T-helper 2 cell (primary cell): ENCODE measurements at places on chromosomes 13 and 19.
A peak's percentile ranks its signal among the peaks of the same experiment; 100 is the strongest.

DNA sequence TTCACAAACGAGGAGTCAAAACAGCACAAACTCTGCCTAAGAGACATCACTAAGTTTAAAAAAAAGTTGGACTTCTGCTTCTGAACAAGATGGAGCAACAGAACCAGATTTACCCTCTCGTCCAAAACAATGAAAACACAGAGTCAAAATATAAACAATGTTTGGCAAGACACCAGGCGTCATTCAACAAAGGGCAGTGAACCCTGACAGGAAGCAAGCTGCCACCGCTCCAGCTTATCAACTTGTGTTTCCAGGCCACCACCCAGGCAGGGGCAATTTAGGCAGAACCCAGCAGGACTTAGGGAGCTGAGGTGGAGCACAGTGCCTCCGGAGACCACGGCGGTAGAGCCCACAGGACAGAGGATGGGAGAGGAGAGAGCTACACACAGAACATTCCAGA is 8.6 kb upstream of the NAPA start:
- DNase-seq, result no peak

- no peak for DNase-seq
Measured at GRCh38 chr13:99320693-99321481, 13.7 kb upstream of the GPR183 start.

GRCh38 chr19:48713041-48713863 is 6.3 kb downstream of the MAMSTR start:
- no peak for DNase-seq

- DNase-seq, result no peak
Measured at GRCh38 chr13:110554946-110555345, 6.6 kb downstream of the RAB20 start.

DNA sequence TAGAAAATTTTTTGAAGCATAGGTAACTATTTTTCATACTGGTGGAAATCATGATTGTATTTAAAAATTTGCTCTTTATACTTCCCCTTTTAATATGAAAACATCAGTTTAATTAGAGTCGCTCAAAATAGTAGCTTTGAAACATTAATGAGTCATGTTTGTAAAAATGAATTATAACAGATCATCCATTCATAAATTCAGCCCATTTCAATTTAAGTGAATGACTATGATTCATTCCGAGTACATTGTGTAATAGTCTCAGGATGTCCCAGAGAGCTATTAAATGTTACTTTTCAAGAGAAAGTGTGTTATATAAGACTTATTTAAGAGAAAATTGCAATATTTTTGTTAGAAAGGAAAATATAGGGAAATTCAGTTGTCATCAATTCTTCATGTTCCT is 111.0 kb downstream of the FNDC3A start:
- DNase-seq, result no peak

DNA sequence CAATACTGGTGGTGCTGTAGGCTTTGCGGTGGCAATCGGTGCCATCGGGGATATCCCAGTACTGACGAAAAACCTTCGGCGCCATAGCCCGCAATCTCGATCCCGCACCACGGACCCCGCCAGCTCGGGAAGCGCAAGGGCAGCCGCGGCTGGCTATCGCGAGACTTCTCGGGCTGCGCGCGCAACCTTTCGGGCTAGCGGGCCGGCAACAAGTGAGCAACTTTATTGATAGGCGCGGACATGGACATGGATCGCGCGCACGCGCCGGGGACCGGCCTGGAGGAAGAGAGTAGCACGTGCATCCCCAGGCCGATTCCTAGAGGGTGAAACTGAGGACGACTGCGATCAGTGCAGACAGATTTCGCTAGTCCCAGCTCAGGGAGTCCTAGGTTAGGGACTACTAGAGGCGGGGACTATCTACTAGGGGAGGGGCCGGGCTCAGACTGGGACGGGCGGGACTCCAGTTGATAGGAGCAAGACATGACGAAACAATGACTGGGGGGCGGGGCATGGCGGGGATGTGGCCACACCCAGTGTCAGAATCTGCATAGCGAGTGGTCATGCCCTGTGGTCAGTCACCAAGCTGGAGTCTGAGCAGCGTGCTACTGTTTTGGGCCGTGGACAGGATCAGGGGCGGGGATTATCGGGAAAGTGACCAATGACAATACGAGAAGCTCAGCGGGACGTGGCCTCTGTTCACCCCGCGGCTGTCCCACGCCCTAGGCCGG is at the start of gene NDUFA11:
Gene NDUFA11, minus strand, starts transcription at position 167 of the 728 bp plus-strand sequence. Its CDS starts 82 bp downstream, at position 85.
- DNase-seq, result peak; percentile 96

GRCh38 chr13:67161176-67161575 is 69.0 kb downstream of the PCDH9 start:
- DNase-seq, result no peak

- no peak for DNase-seq
Measured at GRCh38 chr19:18532168-18532890, 10.5 kb upstream of the ELL start.

DNA sequence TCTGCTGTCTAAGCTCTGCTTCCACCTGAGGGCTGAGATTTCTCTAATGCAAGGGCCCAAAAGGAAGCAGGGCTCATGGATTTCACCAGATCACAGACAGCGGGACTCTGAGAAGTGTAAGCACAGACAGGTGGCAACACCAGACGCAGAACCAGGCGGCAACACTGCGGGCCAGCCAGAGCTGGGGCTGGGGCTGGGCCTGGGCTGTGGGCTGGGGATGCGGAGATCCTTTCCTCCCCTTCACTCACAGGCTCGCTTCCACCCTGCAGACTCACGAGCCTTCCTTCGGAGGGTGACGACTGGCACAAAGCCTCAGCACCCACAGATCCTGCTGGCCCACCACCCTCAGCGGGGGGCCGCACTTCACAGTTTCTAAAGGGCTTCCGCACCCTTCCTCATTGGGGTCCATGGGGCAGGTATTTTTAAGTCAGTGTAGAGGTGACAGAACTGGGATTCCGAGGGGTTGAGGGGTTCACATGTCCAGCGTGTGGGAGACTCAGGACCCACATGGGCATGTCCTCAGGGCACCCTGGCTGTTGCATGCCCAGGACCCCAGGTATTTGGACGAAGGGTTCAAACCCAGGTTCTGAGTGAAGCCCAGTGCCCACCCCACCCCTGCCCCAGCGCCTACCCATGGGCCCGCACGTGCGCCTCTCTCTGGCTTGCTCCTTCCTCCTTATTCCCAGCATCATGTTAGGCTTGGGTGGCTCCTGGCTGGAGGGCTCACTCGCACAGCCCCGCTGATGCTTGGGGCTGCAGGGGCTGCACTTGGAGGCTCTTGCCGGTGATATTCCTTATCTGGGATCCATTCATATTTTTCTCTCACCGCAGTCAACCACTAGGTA is 137.3 kb upstream of the GPR12 start:
- no peak for DNase-seq

DNA sequence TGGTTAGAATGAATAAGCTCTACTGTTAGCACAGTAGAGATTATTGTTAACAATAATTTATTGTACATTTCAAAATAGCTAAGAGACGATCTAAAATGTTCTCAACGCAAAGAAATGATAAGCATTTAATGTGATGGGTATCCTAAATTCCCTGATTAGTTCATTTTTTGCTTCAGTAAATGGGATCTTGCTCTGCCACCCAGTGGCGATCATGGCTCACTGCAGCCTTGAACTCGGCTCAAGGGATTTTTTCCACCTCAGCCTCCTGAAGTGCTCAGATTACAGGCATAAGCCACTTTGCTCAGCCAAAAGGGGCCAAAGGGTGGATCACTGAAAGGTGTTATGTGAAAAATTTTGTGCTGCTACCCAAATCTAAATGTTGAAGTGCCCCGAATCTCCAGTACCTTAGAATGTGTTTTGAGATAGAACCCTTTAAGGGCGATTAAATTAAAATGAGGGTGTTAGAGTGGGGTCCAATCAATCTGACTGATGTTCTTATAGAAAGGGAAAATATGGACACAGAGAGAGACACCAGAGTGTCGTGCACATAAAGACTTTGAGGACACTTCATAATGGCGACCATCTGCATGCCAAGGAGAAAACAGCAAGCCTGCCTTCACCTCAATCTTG is 31.5 kb upstream of the ZNF766 start:
- peak; percentile 12 for DNase-seq

DNA sequence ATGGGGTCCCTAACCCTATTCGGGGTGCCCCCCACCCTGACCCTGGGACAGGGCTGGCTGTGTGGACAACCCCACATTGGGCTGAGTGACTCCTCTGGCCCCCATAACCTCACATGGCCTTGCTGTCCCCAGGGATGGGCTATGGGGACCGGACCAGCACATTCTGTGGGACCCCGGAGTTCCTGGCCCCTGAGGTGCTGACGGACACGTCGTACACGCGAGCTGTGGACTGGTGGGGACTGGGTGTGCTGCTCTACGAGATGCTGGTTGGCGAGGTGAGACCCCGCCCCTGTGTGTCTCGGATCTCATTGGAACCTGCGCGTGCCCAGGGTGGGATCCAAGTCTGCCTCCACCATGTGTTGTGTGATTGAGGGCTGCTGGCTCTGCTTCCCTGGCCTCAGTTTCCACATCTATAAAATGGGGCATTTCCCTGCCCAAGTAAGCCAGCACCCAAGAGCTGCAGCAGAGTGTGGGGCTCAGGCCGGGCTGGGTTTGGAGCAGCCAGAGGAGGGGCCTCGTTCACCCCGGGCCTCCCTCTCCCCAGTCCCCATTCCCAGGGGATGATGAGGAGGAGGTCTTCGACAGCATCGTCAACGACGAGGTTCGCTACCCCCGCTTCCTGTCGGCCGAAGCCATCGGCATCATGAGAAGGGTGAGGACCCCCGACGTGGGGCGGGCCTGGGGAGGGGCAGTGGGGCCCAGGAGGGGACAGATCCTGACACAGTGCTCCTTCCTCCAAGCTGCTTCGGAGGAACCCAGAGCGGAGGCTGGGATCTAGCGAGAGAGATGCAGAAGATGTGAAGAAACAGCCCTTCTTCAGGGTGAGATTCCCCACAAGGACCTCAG is 4.9 kb downstream of the PTGER1 start:
- no peak for DNase-seq

DNA sequence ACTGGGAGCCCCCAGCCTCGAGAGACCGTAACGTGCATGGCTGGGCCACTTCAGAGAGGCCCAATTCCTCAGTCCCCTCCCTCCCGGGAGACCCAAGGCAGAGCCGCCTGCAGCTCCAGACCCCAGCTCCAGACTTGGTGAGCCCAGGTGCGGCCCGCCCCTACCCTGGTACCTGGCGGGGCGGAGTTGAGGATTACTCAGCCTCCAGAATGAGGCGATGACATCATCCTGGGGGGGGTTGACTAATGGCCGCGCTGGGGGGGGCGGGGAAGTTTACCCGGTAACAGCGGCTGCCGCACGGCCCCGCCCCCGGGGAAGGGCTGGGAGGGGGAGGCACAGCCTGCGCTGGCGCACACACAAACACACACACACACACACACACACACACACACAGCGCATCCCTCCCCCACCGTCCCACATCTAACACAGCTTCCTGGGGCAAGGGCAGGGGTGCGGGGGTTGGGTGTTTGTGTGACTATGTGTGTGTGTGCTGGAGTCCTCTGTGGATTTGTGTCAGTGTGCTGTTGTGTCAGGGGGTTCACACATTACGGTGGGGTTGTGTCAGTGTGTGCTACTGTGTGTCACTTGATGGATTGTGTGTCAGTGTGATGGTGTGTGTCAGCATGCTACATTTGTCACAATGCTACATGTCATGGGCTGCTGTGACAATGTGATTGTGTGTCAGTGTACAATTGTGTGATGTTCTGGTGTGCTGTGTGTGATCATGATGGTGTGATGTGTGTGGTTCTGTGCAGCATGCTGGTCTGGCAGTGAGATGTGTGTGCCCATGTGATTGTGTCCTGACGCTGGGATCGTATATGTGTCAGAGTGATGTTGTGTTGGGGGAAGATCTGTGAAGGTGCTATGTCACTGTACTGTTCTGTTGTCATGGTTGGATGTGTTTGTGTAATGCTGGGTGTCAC is 10.3 kb upstream of the BBC3 start:
- DNase-seq, result peak; percentile 69

- DNase-seq, result no peak
Measured at GRCh38 chr13:21228738-21229137, 52.3 kb downstream of the MRPL57 start.

GRCh38 chr13:106752584-106753170 is 184.7 kb upstream of the ARGLU1 start:
- DNase-seq, result no peak

GRCh38 chr13:45446181-45446580 is 18.6 kb upstream of the COG3 start:
- no peak for DNase-seq

DNA sequence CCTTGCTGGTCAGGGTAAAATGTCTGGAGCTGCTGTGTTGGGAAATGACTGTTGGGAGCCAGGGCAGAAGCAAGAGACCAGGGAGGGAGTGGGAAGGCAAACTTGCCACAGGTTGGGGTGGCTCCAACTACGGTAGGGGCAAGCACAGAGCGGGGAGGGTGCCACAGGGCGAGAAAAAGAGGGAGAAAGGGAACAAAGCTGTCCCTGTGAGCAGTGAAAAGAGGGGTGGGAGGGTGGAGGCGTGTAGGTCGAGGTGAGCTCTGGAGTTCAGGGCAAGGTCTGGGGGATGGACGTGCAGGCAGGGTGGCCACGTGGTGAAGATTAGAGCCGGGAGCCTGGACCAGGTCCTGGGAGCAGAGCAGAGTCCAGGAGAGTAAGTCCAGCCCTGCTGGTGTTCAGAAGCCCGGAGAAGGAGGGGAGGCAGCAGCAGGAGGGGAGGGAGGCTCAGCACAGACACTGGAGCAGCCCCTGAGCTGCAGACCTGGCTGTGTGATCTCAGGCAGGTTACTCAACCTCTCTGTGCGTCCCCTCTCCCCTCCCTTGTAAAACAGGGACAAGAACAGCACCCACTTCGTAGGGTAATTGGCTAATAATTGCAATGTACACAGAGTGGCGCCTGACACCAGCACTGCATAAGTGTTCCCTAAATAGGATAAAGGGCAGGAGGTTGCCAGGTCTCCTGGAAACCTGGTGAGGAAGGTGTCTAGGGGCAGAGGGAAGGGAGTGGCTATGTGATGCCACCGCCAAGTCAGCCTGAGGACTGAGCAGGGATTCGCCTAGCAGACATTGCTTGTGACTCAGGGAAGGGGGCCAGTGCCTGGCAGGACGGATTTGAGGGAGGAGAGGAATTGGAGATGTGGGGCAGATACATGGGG is 3.2 kb upstream of the POLR2E start:
- DNase-seq, result no peak

DNA sequence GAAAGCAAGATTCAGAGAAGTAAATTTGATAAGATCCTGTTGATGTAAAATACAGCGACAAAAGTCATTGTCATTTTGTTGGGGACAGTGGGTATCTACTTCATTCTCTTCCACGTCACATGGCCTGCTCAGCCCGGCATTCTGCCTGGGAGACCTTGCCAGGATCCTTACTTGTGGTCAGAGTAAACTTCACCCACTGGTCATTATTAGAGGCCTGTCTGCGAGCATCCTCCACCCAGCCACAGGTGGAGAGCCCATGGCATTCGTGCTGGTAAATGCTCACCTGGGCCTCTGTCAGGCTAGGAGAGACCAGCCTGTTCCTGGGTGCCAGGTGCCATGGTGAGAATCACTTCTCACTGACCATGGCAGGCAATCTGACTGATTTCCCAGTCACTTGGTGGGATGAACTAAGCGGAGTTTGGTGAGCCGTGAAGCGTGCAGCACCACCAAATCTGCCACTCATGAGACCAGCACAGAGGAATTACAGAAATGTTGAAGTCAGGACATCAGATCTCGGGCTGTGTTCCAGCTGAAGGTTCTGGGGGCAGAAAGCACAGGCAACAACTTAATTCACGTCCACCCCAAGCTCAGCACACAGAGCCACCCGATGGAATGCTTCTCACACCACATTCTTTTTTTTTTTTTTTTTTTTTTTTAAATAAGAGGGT is 107.0 kb downstream of the SIPA1L3 start:
- DNase-seq, result no peak
